Cardiac septum (tissue), 1 donor: ENCODE measurements at places on chromosomes 16 and 17. TPM values are rescaled to one million over a fixed set of nuclear protein-coding genes. Genes with fewer than 3 reads are reported as not detected.

The RNF43 gene
- total RNA-seq, result 1.6 TPM

The TP53TG3C gene
- not detected for total RNA-seq

The ADAP2 gene
- 6.8 TPM for total RNA-seq

The CTRB1 gene
- total RNA-seq, result not detected

GRCh38 chr17:67224736-67225135, 20.3 kb downstream of the HELZ start:
- no peak for DNase-seq

DNA sequence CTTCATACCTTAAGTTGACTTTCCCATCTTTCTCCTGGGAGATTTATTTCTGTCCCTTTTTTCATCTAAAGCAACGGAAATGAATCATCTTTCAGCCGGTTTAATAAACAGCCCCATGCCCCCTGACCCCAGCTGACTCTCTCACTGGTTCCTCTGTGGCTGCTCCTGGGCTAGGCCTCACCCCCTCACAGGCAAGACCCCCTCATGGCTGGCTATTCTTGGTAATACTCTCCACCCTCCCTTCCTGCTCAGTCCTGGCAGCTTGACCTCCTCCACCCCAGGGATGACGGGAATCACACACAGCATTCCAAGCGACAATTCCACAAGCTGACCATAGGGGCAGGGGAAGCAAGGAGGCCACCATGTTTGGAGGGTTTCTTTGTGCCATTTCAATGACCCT, 1.5 kb upstream of the ADAP2 start:
- no peak for DNase-seq

- peak; percentile 79 for DNase-seq
These were observed 3.1 kb downstream of the TPPP3 start for GRCh38 chr16:67389911-67390815.

- no peak for DNase-seq
These were observed 75.0 kb downstream of the MGAT5B start for GRCh38 chr17:76943202-76943601.

DNA sequence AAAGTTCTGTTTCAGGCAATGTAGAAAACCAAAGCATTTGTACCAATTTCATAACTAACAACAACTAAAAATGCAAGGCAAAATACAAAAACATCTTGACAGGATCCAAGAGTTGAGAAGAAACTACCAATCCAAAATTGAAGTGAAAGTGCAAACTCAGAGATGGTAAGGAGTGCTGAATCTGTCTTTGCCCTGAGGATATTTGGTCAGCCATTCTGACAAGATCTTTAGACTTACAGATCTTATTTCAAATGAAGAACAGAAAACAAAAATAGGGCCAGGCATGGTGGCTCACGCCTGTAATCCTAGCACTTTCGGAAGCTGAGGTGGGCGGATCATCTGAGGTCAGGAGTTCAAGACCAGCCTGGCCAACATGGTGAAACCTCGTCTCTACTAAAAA, 412.8 kb downstream of the ZFHX3 start:
- no peak for DNase-seq

- DNase-seq, result no peak
These were observed 8.4 kb upstream of the MTSS2 start for GRCh38 chr16:70694088-70694867.

DNA sequence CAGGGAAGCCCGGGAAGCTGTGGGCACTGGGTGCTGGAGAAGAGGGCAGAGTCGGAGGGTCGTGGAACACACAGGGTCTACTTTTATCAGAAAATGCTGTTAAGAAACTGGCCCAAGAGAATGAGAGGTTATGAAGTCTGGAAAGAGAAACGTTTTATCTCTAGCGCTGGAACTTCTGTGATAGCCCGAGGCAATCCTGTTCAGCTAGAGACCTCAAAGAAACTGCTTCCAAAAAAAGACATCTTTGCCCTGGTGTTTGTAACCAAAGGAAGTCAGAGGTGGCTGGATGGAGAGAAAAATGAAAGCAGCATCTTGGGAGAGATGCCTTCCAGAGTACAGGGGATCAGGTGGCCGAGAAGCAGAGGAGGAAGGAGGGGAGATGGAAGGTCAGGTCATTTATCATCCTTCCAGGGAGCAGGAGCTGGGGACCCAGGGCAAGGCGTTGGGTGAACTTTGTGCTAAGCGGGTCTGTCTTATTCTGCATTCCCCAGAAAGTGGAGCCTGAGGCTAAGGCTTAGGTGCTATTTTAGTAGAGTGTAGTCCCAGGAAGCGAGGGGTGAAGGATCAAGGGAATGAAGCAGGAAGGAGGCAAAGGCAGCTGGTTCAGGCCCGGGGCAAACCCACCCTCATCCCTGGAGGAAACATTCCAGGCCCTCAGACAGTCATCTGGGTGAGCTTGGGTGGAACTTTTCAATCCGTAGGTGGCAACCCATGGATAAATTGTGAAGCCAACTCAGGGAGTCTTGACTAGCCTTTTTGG, 66.5 kb downstream of the MGAT5B start:
- no peak for DNase-seq

- no peak for DNase-seq
These were observed 5.2 kb downstream of the IL32 start for GRCh38 chr16:3070608-3071111.

GRCh38 chr16:84088695-84089395, 27.9 kb downstream of the MBTPS1 start:
- no peak for DNase-seq

DNA sequence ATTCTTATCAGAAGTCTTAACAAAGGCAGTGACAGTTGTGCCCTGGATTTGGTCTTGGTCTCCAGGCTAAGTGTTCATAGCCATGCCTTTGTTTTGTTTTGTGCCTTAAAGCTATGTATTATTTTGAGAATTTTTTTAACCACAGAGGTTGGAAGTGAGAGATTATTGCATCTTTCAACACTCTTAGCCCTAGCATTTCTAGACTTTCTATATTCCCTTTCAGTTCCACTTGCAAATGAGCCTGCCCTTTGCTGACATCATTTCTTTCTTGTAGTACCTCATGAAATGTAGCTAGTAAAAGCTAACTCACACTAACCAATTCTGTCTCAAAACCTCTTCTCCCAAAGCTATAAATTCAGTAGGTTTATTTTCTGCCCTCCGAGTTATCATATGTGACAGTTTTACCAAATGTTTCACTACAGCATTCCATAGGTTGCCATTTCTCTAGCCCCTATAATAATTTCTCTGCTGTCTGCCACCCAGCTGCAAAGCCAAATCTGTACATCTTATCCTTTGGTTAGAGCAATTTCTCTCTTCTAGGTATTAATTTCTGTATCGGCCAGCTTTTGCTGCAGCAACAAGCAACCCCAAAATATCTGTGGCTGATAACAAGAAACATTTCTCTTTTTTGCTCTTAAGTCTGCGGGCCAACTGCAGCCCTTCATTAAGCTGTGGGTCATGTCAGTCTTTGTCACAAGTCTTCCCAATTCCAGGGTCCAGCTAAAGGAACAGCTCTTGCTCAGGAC, 14.2 kb upstream of the CCL1 start:
- no peak for DNase-seq

GRCh38 chr16:48824271-48824670, 214.3 kb upstream of the N4BP1 start:
- no peak for DNase-seq
